ENCODE measurements at places on chromosomes 7 and 10.
A peak's percentile ranks its signal among the peaks of the same experiment; 100 is the strongest.

GRCh38 chr10:124745252-124745651 lies 1.1 kb upstream of the FAM53B start:
- DNase-seq, result no peak

GRCh38 chr7:128917122-128917521 lies 6.6 kb upstream of the KCP start:
- no peak for DNase-seq

- DNase-seq, result no peak
These were observed 5.9 kb upstream of the LRMDA start for GRCh38 chr10:75425291-75426079.

DNA sequence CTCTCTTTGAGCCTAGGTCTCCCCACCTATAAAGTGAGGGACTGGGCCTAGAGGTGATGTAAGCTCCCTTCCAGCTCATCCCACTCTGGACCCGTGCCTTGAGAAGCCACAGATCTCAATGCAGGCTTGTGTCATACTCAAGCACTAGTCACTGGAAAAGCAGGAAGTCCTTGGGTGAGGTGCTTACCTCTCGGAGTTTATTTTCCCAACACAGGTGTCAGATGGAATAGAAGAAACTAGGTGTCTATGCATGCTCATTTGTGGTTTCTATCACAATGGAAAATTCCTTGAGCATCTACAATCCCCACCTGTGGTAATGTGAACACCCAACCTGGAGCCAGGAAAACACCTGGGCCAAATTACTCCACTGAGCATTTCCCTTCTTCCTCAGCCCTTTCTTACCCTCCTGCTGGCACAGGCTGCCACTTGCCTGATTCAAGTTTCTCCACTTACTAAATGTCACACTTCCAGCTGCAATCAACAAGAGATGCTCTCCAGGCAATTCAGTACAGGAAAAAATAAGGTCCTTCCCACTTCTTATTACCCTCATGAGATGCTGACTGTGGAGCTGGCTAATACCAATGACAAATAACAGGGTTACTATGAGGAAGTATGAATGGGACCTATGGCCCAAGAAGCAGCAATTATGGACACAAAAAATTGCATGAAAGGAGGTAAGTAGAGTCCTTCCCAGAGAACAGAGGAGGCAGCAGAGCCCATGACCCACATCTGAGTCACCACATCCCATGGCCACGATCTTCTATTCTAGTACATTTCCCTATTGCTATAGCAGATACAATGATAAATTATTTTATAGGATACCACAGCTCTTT lies 13.1 kb downstream of the LSM5 start:
- no peak for DNase-seq

DNA sequence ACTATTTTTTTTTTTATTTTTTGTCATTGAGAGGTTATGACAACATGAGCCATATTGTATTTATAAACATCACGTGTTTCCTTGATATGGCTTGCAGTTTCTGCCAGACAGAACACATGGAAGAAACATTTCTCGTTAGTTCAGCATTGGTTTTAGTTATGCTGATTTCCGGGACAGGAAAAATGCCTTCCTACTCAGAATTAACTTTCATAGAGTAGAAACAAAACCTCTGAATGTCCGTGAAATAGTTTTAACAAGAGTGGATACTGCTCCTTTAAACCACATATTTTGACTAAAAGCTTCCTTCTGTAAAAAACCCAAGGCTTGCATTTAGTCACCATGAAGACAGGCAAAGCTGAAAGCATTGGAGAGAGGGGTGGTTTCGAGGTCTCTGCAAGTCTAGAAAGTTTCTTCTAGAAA lies 240.4 kb downstream of the KIAA1217 start:
- no peak for DNase-seq

GRCh38 chr7:105635197-105635596 lies 53.9 kb upstream of the EFCAB10 start:
- no peak for DNase-seq

- no peak for DNase-seq
These were observed 114.8 kb downstream of the RAB18 start for GRCh38 chr10:27618906-27619305.

DNA sequence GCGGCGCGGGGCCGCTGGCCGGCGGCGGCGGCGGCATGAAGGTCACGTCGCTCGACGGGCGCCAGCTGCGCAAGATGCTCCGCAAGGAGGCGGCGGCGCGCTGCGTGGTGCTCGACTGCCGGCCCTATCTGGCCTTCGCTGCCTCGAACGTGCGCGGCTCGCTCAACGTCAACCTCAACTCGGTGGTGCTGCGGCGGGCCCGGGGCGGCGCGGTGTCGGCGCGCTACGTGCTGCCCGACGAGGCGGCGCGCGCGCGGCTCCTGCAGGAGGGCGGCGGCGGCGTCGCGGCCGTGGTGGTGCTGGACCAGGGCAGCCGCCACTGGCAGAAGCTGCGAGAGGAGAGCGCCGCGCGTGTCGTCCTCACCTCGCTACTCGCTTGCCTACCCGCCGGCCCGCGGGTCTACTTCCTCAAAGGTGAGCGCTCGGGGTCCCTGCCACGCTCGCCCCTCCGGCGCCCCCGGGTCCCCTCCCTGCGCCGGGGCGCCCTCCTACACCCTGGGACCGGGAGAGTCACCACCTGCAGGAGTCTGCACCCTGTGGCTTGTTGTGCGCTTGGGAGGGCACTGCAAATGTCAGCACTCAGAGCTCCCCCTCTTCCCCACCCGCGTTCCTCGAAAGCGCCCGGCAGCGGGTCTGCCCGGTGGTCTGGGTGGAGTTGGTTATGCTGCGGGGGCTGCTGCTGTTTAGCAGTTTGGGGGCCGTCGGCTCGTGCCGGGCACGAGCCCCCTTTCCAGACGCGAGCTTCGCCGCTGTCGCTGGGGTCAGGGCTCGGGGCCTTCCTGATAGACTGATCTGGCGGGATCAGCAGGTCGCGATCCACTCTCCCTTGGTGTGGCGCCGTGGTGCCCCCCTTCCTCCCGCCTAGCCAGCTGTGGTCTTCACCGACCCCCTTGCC lies 627 bp downstream of the DUSP5 start:
- peak; percentile 71 for DNase-seq
